Retina (tissue), 1 donor: ENCODE measurements at places on chromosomes 4 and X.
A peak's percentile ranks its signal among the peaks of the same experiment; 100 is the strongest.

DNA sequence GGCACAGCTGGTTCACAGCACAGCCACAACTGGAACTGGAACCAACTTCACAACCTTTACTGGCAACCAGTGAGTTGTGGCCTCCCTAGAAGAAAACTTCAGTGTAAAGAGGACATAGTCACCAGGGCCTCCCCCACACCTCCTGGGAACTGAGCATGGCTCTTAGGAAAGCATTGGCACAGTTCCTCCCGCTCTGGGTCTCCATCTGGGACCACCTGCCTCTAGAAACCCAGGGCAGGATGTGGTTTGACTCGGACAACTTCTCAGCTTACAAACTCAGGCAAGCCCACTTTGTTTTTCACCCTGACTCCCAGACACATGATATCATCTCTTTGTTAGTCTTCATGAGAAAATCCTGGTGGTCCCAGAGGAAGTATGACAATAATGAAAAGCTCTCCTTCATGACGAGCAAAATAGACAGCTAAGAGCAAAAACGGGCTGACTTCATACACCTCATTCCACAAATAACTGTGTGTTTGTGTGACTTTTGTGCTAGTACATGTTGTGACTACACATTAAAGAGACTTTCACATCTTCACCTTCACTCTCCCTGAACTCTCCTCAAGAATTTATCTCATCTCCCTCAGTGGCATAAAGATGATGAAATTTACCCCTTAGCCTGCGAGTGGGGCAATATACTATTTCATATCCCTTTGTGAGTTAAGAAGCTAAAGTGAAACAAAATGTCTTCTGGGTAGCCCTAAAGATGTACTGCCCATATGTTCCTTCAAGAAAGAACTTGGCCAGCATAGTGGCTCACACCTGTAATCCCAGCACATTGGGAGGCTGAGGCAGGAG lies 75.4 kb downstream of the SH3KBP1 start:
- DNase-seq = no peak

DNA sequence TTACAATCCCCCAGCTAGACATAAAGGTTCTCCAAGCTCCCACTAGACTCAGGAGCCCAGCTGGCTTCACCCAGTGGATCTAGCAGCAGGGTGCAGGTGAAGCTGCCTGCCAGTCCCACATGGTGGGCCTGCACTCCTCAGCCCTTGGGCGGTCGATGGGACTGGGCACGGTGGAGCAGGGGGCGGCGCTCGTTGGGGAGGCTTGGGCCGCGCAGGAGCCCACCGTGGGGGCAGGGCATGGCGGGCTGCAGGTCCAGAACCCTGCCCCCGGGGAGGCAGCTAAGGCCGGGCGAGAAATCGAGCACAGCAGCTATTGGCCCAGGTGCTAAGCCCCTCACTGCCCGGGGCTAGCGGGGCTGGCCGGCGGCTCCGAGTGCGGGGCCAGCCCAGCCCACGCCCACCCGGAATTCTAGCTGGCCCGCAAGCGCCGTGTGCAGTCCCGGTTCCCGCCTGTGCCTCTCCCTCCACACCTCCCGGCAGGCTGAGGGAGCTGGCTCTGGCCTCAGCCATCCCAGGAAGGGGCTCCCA lies 9.6 kb upstream of the KLF8 start:
- no peak for DNase-seq

DNA sequence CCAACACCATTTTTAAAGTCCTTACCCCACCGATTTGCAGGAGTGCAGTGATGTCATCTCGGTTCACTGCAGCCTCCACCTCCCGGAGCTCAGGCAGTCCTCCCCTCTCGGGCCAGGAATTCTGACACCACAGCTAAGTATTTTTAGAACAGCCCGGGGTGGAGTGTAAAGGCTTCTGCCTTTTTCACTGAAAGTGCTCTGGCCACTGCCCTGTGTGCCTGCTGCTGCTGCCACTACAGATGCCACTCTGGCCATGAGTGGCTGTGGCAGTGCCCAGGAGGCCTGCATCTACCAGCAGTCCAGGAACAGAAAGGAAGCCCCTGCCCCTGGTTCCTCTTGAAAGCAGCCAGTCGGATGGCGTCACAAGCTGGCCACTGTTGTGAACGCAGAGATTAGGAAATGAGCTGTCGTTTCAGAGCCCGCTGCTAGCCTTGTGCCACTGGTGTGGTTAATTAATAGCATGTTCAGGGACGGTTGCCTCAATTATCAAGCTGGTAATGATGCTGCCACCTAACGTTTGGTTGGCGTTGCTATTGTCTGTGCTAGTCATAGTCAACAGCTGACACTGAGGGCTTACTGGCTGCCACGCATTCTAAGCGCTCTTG lies 23.6 kb upstream of the TBC1D14 start:
- DNase-seq = peak; percentile 67

DNA sequence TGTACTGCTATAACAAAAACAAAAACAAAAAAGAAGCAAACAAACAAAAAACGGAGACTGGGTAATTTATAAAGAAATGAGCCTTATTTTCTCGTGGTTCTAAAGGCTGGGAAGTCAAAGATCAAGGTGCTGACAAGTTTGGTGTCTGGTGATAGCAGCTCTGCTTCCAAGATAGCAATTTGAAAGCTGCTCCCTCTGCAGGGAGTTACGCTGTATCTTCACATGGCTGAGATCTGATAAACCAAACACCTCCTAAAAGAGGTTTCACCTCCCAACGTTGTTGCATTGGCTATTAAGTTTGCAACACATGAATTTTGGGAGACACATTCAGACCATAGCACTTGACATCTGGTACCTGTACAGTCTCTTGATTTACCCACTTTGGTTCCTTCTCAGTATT lies 854.2 kb downstream of the CENPC start:
- no peak for DNase-seq

- peak; percentile 56 for DNase-seq
These were observed 446.9 kb downstream of the BCOR start for GRCh38 chrX:39650768-39651347.

- no peak for DNase-seq
These were observed 9.7 kb downstream of the CLCN3 start for GRCh38 chr4:169630069-169630468.

GRCh38 chr4:24093446-24093845 lies 203.6 kb upstream of the PPARGC1A start:
- no peak for DNase-seq

- DNase-seq = no peak
These were observed 239.2 kb upstream of the GRID2 start for GRCh38 chr4:92064574-92064973.

- no peak for DNase-seq
These were observed 46.8 kb downstream of the SULT1B1 start for GRCh38 chr4:69713593-69713992.
